ENCODE measurements at places on chromosomes 13 and 19.

DNA sequence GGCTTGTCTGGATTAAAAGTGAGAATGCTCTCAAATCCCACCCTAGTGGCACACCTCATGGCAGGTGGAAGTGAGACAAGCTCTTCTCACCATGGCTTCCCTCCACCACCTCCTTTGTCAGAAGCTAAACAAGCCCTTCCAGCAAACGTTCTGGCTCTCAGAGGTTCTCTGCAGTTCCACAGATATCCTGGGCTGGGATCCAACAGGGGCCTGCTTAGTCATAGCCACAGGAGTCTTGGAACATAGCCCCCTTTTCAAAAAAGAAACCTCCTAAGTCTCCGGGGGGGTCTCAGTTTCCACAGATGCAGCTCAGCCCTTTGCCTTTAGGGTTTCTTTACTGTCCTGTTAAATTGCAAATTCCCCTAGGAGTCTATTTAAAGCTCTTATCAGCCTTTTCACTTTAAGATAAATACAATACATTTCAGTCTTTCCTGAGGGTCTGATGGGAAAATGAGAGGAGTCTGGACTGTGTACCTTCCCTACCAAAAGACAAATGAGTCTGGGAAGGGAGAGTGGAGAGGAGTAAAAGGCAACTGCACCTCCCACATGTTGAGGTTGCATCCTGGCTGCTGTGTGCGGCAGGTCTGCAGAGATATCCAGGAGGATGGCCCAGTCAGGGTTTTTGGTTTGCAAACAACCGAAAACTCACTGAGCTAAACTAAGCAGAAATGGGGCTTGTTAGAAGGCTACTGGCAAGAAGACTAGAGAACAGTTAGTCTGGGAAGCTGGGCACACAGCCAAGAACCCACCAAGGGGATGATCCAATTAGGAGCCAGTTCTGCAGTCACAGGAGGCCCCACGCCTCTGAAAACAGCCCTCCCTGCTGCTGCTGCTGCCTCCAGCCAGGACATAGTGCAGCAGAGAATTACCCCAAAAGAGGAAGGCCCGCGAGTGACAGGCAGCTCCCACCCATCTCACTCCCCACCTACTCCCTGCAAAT is 41.4 kb upstream of the SERP2 start:
- DNase-seq = no peak

GRCh38 chr13:20487927-20488326 is 37.7 kb downstream of the CRYL1 start:
- no peak for DNase-seq

DNA sequence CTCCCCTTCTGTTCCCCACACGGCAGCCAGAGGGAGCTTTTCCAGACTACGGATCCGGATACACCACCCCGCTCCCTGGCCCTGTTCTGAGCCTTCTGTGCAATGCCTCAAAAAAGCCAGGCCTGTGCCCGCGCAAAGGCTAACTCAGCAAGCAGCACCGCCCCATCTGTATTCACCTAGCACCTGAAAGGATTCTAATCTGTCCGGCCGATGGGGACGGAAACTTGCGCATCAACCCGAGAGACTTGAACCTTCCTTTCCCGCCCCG is 589 bp downstream of the ZBTB45 start:
- peak; percentile 47 for DNase-seq

DNA sequence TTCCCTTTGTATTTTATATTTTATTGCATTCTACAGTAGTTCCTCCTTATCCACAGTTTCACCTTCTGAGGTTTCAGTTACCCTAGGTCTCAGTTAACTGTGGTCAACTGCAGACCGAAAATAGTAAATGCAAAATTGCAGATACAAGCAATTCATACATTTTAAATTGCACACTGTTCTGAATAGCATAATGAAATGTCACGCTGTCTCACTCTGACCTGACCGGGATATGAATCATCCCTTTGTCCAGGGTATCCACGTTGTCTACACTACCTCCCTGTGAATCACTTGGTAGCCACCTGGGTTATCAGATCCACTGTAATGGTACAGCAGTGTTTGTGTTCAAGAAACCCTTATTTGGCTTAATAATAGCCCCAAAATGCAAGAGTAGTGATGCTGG is 325.0 kb downstream of the DNAJC15 start:
- no peak for DNase-seq

DNA sequence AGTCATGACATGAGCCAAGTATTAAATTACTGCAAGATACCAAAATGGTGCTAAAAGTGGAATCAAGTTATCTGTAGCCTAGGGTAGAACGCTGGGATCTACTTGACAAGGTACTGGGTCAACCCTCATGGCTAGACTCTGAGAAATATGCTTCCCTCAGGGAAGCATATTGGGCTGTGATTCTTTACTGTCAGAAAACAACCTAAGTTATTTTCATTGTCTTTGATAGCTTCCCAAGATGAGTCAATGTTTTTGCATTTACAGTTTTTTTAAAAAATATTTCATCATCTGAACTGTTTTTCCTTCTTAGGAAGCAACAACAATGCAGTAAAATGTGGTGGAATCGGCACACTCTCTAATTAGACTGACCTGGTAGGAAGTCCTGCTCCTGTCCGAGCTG is 218.0 kb downstream of the RGCC start:
- no peak for DNase-seq

GRCh38 chr13:45055902-45056648 is 64.2 kb upstream of the GTF2F2 start:
- DNase-seq = no peak

Measured in NCI-H774 (cell line).